ENCODE measurements at places on chromosomes 12 and 14.

GRCh38 chr12:85329913-85330312, 49.9 kb downstream of the ALX1 start:
- DNase-seq = no peak

GRCh38 chr12:65205886-65206285, 36.5 kb downstream of the LEMD3 start:
- DNase-seq = no peak

GRCh38 chr12:130049666-130050065, 112.6 kb upstream of the FZD10 start:
- no peak for DNase-seq

GRCh38 chr12:131044760-131045381, 91.2 kb downstream of the ADGRD1 start:
- DNase-seq = no peak

DNA sequence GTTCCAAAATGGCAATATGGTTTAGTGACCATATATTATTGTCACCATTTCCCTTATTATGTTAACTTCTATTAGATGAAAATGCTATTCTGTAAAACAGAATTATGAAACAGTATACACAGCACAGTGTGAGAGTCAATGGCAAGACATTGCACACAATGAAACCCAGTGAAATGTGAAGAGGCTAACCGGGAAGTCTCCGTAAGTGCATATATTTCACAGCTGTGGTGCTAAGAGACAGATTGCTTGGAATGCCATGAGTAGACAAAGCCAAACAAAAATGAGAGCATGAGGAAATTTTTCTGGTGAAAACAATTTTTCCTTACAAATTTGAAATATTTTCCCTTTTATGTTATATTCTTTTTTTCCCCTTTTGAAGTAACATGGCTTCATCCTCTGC, 49.4 kb downstream of the DYRK2 start:
- no peak for DNase-seq

DNA sequence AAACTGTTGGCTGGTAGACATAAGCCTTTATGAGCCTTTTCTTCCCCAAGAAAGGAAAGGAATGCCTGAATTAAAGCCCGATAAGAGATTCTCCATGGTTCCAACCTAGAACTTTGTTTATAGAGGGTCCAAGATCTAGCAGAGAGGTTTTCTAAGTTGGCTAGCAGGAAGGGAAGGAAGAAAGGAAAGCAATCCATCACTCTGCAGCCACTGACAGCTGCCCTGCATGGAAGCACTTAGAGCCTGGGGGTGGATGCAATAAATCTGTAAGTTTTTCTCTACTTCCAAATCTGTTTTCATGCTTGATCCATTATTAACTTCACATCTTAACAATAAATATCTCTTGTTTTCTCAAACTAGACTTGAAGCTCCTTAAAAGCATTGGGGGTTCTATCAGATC, 224.4 kb downstream of the KSR2 start:
- no peak for DNase-seq

DNA sequence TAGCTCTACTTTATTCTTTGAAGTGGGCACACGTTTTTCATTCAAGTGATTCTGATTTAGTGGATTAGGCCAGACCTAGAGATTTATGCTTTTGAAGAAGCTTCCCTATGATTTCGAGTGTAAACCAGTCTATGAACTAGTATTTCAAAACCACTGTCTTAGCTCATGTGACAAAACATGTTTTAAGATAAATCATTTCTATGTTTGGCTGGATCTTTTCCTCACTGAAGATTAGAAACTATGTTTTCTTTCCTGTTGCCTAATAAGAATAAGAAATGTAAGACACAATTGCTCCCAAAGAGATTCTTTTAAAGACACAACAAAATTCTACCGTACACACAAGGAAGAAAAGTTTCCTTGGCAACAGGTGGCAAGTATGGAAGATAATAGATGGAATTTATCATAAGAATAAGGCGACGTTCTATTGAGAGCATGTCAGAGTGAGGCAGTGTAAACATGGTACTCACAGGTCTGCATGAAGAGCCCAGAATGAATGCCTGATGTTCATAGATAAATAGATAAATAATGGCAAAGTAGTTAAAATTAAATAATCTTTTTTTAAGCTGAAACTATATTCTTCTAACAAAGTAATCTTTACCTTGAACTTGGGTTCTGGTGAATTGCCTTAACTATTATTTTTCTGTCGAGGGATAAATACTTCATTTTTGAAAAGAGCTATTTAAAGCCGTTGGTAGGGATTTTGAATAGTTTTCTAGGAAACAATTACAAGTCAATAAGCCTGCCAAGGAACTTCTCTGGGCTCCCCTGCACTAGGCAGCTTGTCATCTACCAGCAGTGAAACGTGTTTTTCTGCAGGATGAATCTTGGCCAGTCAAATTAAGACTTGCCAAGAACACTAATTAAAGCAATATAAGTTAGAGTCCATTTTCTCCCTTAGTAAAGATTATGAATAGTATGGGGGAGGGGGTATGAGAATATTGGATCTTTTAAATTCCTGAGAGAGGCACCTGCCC, 34.1 kb upstream of the C12orf75 start:
- no peak for DNase-seq

DNA sequence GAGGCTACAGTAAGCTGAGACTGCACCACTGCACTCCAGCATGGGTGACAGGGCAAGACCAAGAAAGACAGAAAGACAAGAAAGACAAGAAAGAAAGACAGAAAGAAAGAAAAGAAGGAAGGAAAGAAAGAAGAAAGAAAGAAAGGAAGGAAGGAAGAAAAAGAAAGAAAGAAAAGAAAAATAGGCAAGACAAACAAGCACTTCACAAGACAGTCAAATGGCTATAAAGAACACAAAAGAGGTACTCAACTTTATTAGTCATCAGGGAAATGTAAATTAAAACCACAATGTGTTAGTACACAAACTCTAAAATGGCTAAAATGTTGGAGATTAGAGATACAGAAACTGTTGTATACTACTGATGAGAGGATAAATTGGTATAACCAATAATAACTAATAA, 6.6 kb downstream of the ATXN3 start:
- DNase-seq = no peak

DNA sequence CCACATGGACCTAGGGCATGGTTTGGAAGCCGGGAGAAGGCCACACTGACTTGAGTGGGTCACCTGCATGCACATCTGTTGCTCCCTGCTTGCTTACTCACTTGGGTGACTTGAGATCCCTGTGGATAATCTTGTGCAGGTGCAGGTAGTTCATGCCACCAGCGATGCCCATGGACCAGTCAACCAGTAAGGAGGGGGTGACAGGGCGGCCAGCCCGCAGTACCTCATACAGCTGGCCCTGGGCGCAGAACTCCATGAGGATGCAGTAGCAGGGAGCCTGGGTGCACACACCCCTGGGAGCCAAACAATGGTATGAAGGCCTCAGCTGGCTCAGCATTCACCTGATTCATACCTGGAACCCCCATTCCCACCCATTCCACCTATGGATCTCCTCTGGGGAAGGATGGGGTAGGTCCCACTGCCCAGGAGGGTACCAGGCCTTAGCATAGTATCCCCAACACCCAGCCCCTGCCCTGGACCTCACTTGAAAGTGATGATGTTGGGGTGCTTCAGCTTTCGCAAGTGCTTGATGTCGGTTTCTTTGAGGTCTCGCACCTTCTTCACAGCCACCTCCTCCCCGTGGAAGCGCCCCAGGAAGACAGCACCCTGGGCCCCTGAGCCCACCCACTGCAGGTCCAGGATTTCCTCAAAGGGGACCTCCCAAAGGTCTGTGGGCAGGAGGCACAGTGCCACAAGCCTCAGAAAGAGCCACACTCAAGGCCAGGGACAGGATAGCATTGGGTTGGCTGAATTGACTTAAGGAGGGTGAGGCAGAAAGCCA, 13.1 kb downstream of the MAP3K12 start:
- DNase-seq = no peak

DNA sequence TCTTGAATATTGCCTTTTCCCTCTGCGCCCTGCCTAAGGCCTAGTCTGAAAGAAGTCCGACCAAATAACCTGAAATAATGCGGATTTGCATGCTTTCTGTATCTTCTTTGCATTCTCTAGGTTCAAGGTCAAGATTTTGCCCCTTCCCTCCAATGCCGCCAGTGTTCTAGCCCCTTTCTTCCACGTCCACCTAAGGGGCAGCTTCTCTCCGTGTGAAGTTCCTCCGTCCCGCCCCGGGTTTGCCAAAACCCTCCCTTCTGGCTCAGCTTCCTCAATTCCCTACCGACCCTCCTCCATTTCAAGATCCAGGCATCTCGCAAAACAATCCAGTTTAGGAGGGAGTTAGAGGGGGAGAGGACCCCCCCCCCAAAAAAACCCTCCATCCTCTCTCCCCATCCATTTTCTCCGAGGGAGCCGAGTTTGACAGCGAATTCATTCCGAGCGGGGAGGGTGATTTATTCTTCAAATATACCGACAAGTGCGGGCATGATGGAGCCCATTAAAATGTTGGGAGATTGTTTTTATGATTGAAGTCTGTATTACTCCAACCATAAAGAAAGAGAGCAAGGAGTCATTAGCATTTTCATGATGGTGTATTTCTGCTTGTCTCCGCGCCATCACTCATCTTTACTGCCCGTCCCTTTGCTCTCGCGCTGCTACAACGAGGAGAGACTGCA, 20.9 kb upstream of the ATP5MC2 start:
- no peak for DNase-seq

GRCh38 chr12:116524964-116525379, 34.2 kb upstream of the MAP1LC3B2 start:
- no peak for DNase-seq

DNA sequence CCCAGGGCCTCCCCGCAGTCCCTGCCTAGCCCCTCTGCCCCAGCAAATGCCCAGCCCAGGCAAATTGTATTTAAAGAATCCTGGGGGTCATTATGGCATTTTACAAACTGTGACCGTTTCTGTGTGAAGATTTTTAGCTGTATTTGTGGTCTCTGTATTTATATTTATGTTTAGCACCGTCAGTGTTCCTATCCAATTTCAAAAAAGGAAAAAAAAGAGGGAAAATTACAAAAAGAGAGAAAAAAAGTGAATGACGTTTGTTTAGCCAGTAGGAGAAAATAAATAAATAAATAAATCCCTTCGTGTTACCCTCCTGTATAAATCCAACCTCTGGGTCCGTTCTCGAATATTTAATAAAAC, 2.2 kb downstream of the HOXC6 start:
- no peak for DNase-seq

DNA sequence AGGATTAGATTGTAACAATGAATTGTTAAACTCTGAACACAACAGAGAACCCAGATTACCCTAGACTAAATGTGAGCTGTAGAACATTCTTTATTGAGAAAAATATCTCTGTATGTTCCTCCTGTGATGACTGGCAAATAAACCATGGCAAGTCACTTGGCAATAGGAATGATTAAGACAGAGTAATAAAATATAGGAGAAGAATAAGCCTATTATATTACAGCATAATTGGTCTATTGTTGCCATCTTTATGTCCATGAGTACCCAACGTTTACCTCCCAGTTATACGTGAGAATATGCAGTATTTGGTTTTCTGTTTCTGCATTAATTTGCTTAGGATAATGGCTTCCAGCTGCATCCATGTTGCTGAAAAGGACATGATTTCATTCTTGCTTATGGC, 211.2 kb upstream of the AVPR1A start:
- no peak for DNase-seq

GRCh38 chr12:122094735-122095631, 16.4 kb downstream of the MLXIP start:
- peak; percentile 73 for DNase-seq

- no peak for DNase-seq
Observed at GRCh38 chr12:31900271-31900670, 58.9 kb upstream of the RESF1 start.

- DNase-seq = peak; percentile 74
Observed at GRCh38 chr12:31959701-31960391, 631 bp downstream of the RESF1 start.

DNA sequence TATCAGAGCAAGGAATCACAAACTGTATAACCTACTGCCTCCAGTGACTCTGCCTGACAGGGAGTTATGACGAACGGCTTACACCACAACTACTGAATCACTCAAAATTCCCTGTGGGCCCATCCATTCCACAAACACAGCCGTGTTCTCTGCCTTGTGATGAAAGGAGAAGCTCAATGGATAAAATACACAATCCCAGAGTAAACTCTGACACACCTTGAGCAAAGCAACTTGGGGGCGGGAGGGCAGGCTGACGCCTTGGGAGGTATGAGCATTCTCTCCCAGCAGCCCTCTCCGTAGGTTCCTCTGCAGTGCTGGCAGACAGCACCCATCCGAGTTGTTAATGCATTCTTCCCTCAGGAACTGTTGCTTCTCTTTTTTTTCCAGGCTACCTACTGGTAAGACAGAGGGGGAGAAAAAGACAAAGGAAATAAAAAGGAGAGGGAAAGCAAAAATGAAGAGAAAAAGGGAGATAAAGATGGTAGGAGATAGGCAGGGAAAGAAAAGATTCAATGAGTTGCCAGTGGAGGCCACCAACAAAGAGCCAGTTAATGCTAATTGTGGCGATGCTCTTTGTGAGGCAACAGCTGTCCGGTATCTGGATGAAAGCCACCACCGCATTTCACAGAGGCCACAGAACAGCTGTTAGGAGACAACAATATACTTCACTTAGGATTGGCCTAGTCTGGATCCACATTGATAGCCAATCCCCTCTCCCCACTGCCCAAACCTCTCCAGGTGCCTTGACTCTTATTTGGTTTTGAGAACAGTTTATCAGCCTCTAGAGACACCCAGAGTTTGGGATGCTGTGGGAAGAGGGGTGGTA, 4.7 kb upstream of the DIO2 start:
- peak; percentile 16 for DNase-seq

DNA sequence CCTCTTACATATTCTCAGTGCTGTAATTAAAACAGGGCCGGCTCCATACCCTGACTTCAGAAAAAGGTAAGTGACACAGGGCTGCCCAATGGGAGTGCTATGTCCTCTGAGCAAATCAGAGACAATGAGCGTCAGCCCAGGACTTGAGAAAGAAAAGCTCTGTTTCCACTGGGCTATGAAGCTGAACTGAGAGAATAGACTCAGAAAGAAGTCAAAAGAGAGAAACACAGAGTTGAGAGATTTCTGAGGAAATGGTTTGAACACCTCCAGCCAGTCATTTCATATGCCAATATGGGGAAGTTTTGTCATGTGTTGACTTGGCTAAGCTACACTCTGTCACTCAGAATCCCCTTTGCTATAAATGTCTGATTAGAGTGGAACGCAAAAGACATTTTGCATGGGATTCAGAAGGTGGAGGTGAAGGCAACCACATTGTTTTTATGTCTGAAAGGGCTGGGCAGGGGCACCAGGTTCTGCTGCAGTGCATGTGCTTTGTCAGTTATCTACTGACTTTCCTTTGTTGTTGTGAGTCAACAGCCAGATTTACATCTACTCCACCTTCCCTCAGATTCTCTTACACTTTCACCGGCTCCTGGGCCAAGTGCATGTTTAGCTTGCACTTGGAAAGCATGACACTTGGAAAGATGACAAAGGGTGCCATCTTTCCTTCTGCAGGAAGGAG, 313.3 kb downstream of the DUSP6 start:
- no peak for DNase-seq

DNA sequence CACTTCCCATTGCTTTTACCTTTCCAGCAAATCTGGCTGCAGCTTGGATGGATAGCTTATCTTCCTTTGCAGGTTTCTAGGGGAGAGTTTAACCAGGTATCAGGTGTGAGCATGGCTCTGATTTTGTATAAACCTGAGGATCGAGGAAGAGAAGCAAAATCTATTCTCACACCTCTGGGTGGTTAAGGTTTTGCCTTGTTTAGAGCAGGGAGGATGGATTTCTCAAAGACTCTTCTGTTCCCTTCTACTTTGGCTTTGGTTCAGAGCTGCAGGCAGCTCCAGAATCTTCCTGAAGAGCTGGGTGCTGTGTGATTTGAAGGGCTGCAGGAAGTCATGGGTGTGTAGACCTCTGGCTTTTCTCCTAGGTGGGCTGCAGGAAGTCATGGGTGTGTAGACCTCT, 1.7 kb downstream of the JDP2 start:
- DNase-seq = no peak

Data from T47D (cell line).